ENCODE measurements at places on chromosomes 16 and 17.

- DNase-seq: peak; percentile 99
Observed at GRCh38 chr17:42519546-42520491, 16.2 kb upstream of the NAGLU start.

DNA sequence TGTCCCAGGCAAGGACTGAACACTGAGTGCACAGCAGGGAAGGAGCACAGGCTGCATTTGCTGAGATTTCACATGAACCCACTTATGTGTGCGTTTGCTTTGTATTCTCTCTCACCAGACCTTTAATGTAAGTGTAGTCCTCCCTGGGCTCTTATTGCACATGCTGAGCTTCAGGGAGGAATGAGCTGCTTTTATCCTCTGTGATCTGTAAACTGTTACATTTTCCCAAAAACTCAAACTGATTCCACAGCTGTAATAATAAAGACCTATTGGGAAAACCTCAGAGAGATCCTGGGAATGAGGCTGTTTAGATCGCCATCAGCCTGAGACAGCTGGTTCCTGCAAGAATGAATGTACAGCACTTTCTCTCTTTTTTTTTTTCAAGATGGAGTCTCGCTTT lies 53.6 kb upstream of the ADORA2B start:
- DNase-seq: no peak

DNA sequence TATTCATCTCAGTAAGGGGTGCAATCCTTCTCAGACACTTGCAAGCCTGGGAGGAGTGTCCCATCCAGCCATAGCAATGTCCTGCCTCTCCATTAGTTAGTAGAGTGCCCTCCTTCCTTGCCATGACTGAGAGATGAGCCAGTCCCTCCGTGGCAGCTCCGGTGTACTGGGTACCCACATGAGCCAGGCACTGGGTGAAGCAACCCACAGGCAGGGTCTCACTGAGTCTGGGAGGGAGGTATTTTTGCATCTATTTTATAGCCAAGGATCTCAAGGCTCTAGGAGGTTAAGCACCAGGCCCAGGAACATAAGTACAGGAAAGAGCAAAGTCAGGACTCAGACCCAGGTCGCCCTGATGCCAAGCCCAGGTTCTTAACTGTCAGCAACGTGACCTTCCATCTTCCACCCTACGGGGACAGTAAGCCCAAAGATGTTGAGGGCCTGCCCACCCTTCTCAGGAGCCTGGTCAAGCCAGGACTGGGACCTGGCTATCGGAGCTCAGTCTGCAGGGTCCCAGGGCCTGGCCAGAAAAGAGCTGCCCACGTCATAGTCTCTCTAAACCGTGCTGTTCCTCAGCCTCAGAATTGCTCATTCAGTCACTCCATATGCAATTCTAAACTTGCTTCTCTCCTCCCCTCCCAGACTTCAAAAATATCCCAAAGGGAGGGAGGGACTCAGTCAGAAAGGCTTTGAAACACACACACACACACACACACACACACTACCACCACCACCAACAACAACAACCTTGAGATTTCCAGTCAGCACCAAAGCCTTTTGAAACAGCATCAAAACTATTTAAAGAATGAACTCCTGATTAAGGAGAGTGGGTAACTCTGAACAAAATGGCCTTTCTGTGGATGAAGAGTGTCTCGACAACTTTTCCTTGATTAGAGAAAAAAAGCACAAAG lies 16.6 kb downstream of the NOS2 start:
- DNase-seq: no peak

- DNase-seq: peak; percentile 82
Observed at GRCh38 chr16:8660841-8661301, 13.5 kb upstream of the ABAT start.

DNA sequence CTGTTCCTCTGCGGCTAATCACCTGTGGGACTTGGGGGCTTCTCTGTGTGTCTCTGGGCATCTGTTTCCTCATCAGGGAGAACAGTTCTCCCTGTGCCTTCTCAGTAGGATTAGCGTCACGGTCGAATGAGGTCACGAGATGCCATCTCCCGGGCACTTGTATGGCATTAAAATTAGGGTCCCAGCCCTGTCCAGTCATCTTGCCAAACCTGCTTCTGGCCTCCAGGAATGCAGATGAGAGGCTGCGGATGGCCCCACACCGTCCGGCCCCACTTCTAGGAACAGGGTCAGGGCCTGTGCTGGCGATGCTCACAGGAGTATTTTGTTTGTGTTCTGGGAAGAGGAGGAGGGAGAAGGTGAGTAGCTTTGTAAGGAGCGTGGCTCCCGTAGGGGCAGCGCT lies 58.5 kb downstream of the OR1D5 start:
- DNase-seq: peak; percentile 19

DNA sequence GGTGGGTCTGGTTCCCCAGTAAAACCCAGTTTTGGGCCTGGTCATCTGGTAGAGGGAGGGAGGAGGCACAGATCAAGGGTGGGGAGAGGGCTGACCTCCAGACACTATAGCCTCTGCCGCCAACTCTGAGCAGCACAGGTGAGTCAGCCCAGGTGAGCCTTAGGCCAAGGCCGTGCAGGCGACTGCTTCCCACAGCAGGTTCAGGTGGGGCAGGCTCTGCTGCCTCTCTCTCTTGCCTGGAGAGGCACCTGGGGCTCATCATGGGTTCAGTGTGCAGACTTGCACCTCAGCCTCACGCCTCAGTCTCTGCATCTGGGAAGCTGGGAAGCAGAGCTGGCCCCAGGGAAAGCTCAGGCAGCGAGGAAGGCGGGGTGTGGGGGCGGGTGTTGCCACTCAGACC lies 37.8 kb upstream of the IL34 start:
- no peak for DNase-seq

DNA sequence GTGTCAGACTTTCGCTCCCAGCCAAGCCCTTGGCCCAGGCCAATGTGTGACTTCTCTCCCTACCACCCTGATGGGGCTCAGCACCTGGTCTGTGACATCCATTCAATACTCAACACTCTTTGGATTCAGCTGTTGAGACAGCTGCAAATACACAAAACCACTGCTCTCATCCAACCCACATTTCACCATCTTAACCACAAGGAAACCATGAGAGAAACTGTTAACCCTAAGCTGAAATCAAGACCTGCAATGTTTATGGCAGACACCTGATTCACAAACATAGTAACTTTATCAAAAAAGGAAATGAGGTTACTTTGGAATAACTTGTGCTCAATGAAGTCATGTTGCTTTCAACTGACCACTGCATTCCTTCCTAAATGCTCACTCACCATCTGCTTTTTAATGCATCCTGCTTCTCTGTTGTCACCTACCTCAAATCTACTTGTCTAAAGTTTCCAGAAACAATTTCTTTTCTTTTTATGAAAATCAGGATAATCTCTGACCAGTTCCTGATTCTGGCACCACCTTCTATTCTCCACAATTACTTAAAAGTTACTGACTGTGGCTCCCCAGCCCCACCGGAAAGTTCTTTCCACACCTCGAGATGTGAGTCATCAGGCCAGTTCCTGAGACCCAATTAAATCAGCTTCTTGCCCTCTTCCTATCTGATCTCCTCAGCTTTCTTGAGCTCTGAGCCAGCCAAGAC lies 88.2 kb downstream of the NOG start:
- peak; percentile 93 for DNase-seq

DNA sequence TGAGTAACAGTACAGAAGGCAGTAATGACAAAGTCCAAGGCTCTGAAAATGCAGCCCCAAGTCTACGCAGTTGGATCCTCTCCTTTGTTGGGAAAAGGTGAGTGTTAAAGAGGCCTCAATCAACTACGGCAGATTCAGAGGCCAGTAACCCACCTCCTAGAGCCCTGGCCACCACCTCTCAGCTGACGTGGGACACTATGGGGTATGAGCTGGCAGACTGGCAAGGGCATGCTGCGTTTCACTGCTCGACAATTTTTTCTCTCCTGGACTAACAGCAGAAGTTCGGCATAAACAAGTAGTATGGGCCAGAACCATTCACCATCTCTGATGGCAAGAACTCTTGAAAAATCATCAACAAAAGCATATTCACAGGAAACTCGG lies 17.2 kb downstream of the NCBP3 start:
- DNase-seq: no peak

- peak; percentile 84 for DNase-seq
Observed at GRCh38 chr16:27273670-27274423, 5.3 kb upstream of the NSMCE1 start.

DNA sequence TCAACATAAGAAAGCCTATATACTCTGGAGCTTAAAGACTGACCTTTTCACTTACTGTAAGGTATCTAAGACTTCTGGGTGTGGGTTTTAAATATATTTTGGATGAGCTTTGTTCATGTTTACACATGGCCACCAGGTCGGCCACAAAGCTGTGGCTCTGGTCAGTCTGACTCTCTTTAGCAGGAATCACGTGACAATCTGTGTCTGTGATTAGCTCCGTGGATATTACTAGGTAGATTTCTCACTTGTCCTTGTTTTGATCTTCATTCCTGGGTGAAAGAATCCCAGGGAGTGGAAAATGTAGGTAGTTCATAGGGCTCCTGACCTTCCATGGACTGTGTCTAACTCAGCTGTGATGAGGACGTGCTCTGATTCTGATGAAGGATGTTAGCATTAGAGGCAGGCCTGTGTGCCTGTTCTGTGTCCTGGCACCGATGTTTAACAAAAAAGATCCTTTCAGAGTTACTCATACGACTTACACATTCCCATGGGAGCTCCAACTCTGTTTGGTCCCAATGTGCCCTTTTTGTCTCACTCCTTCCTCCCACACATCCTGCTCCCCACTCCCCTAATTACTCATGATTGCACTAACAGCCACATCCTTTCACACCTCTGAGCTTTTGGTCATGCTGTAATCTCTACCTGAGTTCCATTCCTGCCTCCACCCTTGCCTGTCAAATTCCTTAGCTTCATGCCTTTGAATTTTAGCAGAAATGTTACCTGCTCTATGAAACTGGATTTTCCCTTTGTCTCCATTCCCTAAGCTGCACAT lies 425.1 kb downstream of the MAF start:
- no peak for DNase-seq

DNA sequence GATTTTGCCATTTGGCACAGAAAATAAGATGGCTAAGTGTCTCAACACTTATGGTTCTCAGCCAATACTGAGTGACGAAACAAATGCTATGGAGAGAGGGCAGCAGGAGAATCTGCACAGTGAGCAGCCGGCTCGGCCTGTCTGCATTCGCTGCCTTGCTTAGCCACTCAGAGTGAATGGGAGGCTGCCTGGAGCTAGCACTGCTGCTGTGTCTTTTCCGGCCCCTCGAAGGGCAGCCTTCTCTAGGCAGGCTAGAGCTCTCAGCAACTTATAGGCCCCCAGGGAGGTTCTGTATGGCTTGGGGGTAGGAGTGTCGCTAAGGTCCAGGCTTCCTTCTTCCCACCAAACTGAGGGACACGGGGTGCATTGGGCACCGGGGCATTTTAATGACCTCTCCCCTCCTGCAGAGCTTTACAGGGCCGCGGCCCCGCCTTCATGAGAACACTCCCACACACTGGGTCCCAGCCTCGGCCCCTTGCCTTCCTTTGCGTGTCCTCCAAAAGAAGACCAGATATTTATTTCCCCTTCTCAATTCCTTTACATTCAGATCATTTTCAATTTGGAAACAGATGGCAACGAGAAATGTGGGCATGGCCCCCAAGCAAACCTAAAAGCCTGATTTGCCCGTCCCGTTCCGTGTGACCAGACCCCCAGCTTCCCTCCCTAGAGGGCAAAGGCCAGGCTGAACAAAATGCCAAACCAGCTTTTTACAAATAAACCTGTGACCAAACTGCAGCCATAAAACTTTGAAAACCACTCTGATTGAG lies 670.9 kb downstream of the TOX3 start:
- no peak for DNase-seq

- DNase-seq: no peak
Observed at GRCh38 chr16:11004973-11005610, 60.7 kb downstream of the CLEC16A start.

GRCh38 chr16:17246974-17247732 lies 223.6 kb downstream of the XYLT1 start:
- DNase-seq: no peak

GRCh38 chr16:82533189-82533588 lies 93.6 kb upstream of the CDH13 start:
- DNase-seq: no peak

DNA sequence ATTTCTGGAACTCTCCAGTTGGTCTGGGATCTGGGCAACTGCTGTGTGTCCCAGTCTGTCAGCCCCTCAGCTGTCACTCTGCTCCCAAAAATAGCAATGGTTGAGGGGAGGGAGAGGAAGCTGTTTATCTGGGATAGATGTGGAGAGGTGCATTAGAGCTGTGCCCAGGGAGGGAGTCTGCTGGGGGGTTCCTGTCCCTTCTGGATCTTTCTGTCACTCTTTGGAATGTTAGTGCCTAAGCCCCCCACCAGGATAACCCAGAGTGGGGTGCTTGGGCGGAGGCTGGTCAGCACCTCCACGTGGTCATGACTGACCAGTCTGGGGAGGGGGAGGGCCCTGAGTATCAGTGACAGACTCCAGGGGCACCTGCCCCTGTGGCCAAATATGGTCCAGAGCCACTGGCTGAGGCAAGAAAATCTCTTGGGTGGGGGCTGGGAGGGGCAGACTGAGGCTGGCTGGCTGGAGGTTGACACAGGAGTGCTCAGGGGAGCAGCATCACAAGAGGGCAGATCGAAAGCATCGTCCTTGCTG lies at the start of gene UNC45B:
UNC45B (plus strand) TSS at position 443 of the 531 bp plus-strand sequence. CDS start 447 bp downstream, outside the sequence.
- no peak for DNase-seq

DNA sequence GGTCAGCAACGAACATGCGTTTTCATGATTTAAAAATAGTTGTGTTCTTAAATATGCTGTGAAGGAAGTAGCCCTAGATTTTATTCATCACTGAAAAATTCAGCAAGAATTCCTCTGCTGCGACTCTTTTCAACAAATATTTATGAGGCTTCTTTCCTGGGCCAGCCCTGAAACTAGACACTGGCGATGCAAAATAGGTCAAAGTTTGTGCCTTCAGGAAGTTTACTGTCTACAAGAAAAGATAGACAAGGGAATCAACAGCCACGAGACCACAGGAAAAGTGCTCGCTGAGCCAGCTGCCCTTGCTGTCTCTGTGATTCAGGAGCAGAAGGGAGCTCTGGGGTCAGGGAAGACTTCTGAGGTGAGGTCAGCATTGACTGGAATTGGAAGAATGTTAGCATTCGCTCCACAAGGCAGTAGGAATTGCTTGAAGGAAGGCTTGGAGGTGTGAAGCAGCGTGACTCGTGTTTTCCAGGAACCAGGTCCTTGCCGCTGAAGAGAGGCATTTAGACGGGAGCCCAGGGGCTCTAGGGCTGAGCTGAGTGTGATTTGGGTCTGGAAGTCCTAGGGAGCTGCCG lies 1.9 kb upstream of the RPL26 start:
- peak; percentile 95 for DNase-seq

DNA sequence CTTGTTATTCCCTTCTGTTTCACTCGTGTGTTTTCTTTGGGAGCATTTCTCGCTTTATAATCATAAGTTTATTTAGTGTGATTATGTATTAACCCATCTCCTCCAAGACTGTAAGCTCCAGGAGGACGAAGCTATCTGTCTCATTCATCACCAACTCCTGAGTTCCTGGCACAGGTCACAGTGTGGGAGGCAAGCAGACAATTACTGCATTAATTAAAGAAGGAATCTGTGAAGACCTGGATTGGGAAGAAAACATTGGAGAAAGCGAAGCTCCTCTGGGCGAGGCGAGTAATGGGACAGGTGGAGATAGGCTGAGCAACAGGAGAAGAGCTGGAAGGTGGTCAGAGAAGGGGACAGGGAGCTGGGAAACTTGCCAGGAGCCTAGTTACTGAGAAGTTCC lies 7.8 kb upstream of the CAMKK1 start:
- DNase-seq: no peak
